Activated CD4-positive, alpha-beta T cell treated with anti-CD3 and anti-CD28 coated beads, Interleukin-2, amount 50 U/mL, for 48 hours (primary cell): ENCODE measurements at places on chromosomes 16 and 17.

DNA sequence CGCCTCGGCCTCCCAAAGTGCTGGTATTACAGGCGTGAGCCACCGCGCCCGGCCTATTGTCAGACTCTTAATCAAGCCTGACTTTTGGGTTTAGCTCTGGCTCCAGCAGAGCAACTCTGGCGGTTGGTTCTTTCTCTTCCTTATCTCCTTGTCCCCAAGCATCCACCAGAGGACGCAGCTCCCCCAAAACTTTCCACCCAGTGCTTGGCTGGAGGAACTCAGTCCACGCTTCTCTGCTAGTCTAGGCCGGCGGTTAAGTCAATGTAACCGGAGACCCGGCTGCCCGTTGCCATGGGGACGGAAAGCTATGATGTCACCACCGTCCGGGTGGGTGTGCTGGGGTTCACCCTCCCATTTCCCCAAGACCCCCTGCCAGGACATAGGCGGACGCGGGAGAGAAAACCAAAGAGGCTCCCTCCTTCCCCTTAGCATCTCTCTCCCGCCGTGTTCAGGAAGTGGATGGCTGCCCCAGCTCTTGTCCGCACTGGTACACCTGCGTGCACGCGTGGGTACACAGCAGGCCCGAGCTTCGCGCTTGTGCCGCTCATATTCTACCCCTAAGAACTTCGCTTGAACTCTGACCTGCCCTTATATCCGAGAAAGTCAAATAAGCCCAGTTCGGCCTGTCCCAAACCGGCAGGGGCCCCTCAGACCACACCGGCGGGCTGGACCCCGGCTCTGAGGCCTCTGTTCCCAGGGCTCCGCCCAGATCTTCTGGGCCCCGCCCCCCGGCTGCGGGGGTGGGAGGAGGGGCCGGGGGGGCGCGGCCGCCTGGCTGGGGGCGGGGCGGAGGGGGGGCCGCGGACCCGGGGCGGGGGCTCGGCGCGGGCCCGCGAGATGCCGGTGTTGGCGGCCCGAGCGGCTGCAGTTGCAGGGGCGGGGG lies at the start of gene RND2:
TSS of gene RND2 (plus strand) at position 825 of the 883 bp plus-strand sequence. CDS start 117 bp downstream, outside the sequence.
- DNase-seq: peak; percentile 83

DNA sequence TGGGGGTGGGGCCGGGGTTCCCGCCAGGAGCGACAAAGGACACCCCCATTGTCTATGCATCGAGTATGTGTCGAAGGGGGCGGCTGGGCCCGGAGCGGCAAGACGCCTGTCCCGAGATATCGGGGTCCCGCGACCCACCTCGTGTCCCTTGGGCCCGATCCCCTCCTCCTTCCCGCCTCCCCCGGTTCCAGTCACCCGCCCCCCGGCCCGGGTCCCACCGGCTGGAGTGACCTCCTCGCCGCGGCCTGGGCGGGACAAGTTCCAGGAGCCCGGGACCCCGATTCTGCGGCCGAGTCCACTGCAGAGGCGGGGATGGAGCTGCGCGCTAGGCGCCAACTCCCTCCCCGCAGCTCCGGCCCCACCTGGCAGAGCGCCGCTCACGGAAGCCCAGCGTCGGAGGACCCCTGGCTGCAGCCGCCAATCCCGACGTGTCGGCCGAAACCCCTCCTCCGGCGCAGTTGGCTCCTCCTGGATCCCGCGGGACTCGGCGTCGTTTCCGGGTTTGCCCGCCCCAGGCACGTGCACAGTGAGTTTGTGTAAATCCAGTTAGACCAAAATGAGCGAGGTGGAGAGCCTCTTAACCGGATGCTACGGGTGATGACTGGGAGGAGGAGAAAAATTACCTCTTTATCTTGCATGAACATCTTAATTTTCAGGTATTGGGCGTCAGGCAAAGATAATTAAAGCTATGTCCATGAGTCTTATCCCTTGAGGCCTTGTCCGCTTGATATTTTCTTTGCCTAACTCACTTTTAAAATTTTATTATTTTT lies at the start of gene NMRAL1:
TSS of gene NMRAL1 (minus strand) at position 434 of the 770 bp plus-strand sequence. CDS start 493 bp downstream, outside the sequence.
- DNase-seq: peak; percentile 88

DNA sequence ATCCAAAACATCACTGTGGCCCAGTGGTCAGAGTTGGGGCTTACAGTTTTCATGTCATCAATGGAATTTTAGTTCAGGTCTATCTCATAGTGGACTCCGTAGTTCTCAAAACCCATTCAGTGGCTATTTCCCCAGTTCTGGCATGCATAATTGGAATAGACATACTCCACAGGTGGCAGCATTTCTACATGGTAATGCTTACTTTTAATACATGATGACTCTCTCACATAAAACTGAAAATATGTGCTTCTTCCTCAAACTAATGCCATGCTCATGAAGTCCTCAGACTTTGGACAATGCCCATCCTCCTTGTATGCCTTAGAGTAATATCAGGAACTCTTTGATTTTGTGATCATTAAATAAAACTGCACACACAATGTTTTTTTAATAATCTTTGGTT lies 857.4 kb upstream of the GOT2 start:
- no peak for DNase-seq

DNA sequence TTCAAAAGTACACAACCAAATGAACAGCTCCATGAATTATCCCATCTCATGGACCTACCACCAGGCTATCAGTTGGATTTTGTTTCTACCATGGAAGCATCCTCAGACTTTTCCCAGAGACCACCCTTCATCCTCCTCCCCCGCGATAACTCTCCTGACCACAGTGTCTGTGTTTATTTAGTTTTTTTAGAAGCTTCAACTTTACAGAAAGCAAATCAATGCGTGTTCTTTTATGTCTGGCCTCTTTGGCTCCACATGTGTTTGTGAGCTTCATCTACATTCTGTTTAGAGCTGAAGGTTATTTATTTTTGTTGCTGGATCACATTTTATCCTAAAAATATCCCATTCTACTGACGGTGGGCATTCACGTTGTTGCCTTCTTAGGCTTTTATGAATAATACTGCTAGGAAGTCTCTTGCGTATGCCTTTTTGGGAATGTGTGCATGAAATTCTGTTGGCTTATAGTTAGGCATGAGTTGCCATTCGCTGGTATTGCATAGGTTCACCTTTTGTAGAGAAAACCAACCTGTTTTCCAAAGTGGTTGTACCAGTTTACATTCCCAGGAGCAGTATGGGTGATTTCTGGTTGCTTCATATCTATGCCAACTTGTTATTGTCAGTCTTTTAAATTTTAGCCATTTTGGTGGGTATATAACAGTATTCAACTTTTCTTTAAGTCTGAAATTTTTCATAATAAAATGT lies 83.0 kb downstream of the CMIP start:
- DNase-seq: no peak

- DNase-seq: peak; percentile 55
Observed at GRCh38 chr17:40615068-40615840, 32.4 kb downstream of the SMARCE1 start.
